ENCODE measurements at places on chromosomes 1 and 21. TPM values are rescaled to one million over a fixed set of nuclear protein-coding genes. Genes with fewer than 3 reads are reported as not detected.

The PROK1 gene
- not detected for total RNA-seq

The SLC45A1 gene
- 1.0 TPM for total RNA-seq

The SWT1 gene
- total RNA-seq, result 9.1 TPM

The CD160 gene
- total RNA-seq, result not detected

The HPCAL4 gene
- under 0.01 TPM for total RNA-seq

The LCE1D gene
- total RNA-seq, result not detected

The CD101 gene
- total RNA-seq, result 1.00 TPM

The SPRR2B gene
- total RNA-seq, result not detected

The FCAMR gene
- not detected for total RNA-seq

The GABRD gene
- total RNA-seq, result not detected

The B3GALT6 gene
- total RNA-seq, result 26.5 TPM

The ARHGEF11 gene
- total RNA-seq, result 119 TPM

The SLFNL1 gene
- total RNA-seq, result 0.36 TPM

The HES3 gene
- total RNA-seq, result not detected

The GPR153 gene
- total RNA-seq, result 5.7 TPM

The ADCY10 gene
- 0.15 TPM for total RNA-seq

The AGBL4 gene
- total RNA-seq, result under 0.01 TPM

The C1orf141 gene
- total RNA-seq, result not detected

The SEMA4A gene
- total RNA-seq, result 0.67 TPM

The GUCA2B gene
- total RNA-seq, result not detected

The CATSPERE gene
- total RNA-seq, result 4.7 TPM

The ANGPTL3 gene
- total RNA-seq, result not detected

The ERMAP gene
- 10.5 TPM for total RNA-seq

The PLEKHA6 gene
- 1.1 TPM for total RNA-seq

The FCRL4 gene
- not detected for total RNA-seq

The EVA1B gene
- total RNA-seq, result 54.7 TPM
